ENCODE measurements at places on chromosomes 11 and 22.

DNA sequence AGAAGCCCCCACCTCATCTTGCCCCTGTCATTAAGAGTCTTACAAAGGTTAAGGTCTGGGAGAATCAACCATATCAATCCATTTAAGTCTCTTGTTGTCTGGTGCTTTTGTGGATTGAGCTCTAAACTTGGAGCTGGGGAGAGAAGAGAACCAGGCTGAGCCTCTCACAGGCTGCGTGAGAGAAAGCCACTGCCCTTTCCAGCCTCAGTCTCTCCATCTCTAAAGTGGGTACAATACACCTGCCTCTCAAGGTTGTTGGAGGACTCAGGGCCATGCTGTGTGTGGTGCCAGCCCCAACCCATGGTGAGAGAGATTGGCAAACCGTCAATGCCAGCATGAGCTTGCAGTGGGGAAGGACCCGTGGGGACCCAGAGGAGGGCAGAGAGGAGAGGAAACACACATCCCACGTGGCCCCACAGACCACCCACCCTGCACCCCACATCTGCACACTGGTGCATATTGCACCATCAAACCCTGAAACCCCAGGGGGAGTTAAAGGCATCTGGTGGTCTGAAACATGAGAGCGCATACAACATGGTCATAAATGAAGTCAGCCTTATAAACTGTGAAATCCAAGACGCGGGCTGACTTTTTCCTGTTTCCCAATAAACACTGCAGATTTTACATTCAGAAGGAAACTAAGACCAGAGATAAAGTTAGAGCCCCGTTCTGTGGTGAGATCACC, 27.5 kb upstream of the FBLN1 start:
- DNase-seq = peak; percentile 88

DNA sequence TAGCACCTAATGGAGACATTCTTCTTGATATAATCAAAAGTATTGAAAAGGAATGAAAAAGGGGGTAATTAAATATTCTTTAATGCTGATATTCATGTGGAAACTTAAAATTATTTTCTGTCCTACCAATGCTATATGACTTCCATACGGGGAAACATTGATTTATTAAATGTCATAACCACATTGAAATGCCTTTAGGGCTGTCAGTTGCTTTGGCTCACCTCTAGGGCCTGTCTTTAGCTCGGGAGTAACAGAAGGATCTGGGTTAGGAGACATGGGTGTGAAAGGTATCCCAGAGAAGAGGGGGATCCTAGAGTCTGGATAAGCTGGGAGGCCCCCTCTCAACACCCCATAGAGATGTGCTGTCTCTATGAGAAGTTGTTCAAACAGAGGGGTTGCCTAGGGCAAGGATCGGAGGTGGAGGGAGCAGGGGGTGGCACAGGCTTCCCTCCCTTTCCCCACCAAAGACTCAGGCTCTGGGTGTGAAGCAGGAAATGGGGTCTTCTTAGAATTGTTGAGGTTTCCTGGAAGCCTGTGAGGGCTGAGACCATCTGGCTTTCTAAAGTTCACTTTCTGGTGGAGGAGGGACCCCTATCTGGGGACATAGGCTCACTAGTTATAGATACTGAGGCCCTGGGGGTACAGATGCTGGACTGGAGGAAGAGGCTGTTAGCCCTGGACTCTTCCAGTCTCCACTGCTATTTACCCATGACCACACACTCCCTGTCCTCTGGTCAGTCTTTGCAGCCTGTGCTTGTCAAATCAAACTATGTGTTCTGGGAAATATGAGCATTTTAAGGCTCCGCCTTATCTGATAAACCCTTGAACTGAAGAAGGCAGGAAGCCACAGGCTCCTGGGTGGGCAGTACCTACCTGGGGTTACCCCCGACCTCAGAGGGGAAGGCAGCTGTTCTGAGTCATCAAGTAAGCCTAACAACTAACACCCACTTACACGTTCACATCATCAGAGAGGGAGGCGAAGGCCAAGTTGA, 55.8 kb upstream of the RRAS2 start:
- DNase-seq = no peak

- DNase-seq = no peak
Measured at GRCh38 chr22:27487600-27488452, 313.7 kb downstream of the MN1 start.

DNA sequence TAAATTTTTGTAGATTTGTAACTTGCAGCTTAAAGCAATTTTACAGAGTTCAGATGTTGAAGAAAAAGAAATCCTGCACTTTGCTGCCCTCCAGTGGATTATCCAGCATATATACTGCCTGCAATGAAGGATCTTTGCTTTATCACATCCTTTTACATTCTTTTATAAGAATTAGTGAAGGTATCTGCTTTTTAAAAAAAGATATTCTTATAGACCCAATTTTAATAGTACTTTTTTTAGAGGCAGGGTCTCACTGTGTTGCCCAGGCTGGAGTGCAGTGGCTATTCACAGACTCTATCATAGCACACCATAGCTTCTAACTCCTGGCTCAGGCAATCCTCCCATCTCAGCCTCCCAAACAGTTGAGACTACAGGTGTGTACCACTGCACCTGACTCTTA, 60.7 kb downstream of the TTC17 start:
- DNase-seq = peak; percentile 6

- no peak for DNase-seq
Measured at GRCh38 chr22:32979606-32980005, 78.6 kb downstream of the SYN3 start.

DNA sequence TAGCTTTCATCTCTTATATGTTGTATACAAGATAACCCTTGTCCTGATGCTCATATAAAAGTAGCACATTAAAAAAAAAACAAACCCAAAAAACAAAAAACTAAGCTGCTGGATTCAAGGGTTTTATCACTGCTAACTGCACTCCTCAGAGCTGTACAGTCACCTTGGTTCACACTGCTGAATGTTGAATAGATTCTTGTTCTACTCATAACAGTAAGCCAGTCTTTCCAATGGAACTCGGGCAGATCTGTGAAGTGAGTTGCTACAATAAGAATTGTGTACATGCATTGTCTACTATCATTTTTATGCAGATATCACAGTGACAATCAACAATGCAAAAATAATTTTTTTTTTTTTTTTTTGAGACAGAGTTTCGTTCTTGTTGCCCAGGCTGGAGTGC, 4.7 kb downstream of the HARBI1 start:
- no peak for DNase-seq

Measured in fibroblast of skin of left quadriceps (primary cell).